ENCODE measurements at places on chromosomes 4 and X.

GRCh38 chr4:159401226-159401712, 298.4 kb downstream of the RAPGEF2 start:
- DNase-seq, result no peak

GRCh38 chr4:37490391-37491347, 195.5 kb downstream of the RELL1 start:
- DNase-seq, result no peak

GRCh38 chr4:88435987-88436693, 20.8 kb upstream of the HERC5 start:
- no peak for DNase-seq

GRCh38 chrX:98548519-98548918, 1664.8 kb downstream of the RPA4 start:
- DNase-seq, result no peak
